Stimulated activated CD4-positive, alpha-beta T cell treated with anti-CD3 and anti-CD28 coated beads, TNF-alpha, amount 100 ng/mL, for 4 hours (primary cell): ENCODE measurements at places on chromosomes 5 and 9.

DNA sequence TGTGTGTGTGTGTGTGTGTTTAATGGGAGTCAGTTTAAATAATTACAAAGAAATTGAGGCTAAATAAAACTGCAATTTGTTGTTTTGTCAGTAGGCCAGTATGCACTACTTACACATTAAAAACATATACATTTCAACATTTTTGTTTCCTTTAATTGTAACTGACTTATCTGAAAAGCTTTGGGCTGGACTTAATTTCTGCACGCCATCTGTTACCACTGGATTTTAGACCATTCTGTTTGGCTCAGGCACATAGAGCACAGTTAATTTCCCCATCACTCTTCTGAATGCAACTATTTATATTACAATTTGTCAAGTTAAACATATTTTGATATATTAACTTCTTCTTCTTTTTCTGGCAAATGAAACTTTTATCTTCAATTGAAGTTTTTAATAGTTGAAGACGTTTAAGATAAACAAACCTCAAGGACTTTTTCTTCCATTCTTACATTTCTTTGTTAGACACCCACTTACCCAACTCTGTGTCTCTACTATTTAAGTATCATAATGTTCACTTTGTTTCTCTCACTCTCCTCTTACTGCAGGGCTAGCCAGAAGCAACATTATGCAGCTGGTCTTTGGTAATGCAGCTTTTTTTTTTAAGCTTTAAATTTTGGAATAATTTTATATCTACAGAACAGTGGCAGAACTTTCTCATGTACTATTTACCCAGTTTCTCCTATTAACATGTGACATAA lies 253.4 kb upstream of the ANKH start:
- DNase-seq = no peak

DNA sequence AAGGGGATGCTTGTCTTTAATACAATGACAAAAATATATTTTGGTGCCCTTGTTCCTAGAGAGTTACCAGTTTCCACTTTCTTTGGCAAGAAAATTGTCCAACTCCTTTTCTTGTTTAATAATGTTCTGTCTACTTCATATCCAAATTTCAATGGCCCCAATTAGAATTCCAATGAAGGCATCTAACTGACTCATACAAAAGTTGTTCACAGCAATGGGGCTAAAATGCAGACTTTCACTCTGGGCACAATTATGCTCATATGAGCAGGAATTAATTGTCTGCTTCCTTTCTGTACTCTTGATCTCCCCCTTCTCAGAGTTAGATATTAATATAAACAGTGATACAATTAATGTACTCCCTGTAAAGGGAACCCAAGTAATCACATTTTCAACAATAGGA lies 42.1 kb upstream of the ZNF622 start:
- DNase-seq = no peak

DNA sequence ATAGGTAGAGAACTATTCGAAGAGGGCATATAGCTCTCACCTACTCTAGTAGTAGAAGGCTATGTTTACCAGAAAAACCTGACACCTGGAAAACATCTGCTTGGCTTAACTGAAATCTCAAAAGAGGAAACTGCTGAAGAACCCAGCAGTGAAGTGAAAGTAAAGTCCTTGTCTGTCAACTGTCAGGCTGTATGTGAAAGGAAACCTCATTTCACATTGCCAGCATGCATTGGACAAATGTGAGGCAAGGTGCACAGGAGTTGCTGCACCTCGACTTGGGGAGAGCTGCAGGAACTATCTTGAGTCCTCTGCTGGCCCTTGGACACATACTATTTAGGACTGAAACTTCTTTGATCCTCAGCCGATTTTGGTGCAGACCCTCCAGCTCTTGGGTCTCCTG lies 53.3 kb downstream of the NREP start:
- no peak for DNase-seq

GRCh38 chr9:98328770-98329169 lies 73.3 kb upstream of the TBC1D2 start:
- no peak for DNase-seq

DNA sequence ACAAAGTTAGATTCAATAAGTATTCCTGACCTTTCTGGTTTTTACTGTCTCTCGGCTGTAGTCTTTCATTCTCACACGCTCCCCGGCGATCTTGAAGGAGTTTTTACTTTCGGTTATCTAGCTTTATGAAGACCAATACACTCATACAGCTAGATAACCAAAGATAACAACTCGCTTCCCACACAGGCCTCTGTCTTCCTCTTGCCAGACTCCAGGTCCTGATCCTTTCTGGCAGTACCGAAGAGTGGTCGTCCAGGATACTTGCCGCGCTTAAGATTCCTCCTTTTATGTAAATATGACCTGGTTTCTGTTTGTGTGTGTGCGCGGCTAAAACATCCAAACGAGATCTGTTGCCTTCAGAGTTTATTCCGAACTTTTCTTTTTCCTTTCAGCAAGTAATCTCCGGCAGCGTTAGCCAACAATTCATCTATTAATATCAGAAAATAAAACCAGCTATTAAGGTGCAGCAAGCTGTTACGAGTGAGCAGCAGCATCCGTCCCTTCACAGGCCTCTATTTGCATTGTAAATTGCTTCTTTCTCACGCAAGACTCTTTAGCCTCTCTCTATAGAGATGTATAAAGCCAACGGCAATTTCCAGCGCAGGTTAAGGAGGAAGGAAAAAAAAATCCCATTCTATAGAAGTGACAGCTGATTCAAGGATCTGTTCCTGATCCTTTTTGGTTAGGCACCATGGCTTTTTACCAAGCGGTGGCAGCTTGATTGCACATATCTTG lies 216.1 kb downstream of the MEF2C start:
- no peak for DNase-seq

DNA sequence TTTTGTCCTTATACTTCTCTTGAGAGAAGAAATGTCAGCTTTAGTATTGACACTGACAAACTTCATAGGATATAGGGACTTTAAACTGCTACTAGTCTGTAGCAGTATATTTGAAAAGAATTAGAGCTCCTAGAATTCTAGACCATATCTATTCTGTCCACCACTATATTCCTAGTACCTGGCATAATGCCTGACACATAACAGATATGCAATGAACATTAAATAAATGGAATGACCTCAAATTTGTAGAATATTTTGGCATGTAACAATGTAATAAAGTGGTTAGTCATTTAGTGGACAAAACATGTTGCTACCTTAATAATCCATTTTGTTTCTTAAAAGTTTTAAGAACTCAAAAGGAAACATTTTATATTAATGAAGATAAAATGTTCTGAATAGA lies 57.5 kb downstream of the HOMER1 start:
- DNase-seq = no peak

- DNase-seq = no peak
Observed at GRCh38 chr9:95167998-95168397, 149.5 kb downstream of the FANCC start.

GRCh38 chr5:124642151-124642550 lies 104.3 kb downstream of the ZNF608 start:
- no peak for DNase-seq

DNA sequence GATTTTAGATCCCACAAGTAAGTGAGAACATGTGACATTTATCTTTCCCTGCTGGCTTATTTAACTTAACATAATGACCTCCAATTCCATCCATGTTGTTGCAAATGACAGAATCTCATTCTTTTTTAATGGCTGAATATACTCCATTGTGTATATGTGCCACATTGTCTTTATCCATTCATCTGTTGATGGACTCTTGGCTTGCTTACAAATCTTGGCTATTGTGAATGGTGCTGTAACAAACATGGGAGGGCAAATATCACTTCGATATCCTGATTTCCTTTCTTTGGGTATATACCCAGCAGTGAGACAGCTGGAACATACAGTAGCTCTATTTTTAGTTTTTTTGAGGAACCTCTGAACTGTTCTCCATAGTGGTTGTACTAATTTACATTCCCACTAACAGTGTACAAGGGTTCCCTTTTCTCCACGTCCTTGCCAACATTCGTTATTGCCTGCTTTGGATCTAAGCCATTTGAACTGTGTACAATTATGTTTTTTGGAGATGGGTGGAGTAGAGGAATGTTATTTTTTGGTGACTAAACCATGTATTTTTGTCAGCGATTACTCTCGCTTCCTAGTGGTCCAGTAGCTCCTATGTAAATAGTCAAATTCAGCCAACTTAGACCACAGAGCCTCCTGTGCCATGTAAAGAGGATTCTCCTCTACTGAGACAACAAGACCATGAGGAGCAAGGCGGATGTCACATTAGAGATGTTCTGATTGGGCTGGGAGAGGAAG lies 60.6 kb downstream of the TNFSF15 start:
- DNase-seq = no peak

DNA sequence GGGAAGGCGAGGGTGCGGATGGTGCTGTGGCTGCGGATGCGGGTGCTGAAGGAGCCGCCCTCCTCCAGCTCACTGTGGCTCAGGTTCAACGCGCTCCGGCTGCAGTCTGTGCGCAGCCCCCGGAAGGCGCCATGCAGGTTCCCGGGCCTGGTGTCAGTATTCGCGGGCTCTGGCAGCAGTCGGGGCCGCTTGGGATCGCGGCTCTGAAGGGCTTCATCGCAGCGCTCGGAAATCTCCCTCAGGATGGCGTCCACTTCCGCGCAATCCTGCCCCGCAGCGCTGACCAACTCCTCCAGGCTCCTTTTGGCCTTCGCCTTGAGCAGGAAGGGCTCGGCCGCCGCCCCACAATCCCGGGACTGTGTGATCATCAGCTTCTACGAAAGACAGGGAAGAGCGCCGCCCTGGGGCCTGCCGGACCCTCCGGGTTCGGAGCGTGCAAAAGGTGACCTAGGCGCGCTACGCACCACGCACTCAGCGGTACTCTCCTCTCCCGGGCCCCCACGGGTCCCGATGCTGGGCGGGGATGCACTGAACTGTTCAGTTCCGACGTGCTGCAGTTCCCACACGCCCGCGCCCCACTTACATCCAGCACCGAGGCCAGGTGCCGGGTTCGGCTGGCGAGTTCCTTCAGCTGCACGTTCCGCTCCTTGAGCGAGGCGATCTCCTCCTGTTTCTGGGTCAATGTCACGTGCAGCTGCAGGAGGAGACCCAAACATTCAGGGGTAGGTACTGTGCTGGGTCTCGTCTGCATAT lies 6.5 kb downstream of the MCIDAS start:
- DNase-seq = no peak

GRCh38 chr9:70479880-70480291 lies 65.4 kb upstream of the KLF9 start:
- no peak for DNase-seq

- DNase-seq = no peak
Observed at GRCh38 chr5:133296624-133297023, 244.8 kb downstream of the HSPA4 start.

DNA sequence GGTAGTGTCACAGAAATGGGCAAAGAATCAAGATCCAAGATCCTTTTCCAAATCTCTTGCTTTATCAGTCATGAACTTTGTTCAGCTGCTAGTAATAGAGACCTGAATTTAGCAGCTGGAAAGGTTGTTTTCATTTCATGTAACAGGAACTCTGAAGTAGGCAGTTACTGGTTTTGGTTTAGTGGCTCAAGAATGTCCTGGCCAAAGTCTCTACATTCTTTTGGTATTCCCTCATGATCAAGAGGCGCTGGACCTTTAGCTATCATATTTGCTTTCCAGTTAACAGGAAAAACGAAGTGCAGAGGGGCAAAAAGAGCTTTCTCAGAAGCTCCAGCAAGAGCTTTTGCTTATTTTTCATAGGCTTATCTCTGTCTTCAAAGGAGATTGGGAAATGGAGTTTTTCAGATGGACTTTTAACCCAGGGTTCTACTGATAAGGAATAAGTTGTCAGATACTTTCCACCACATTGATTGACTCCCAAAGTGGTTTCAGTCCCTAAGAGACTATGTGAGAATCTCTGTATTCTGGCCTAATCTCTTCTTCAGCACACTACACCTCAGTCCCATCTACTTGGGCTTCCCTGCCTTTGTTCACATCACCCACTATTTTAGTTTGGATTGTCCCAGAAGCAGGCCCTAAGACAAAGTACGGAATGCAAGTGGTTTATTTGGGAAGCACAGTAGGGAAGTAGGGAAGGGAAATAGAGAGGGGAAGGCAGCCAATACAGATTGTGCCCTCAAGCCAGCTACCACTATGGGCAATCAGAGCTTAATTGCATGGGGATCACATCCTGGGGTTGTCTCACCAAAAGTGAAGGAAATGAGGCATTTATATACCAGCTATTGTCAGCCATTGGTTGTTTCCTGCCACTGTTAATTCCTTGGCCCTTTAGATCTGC lies 359.3 kb downstream of the LRRC70 start:
- no peak for DNase-seq

DNA sequence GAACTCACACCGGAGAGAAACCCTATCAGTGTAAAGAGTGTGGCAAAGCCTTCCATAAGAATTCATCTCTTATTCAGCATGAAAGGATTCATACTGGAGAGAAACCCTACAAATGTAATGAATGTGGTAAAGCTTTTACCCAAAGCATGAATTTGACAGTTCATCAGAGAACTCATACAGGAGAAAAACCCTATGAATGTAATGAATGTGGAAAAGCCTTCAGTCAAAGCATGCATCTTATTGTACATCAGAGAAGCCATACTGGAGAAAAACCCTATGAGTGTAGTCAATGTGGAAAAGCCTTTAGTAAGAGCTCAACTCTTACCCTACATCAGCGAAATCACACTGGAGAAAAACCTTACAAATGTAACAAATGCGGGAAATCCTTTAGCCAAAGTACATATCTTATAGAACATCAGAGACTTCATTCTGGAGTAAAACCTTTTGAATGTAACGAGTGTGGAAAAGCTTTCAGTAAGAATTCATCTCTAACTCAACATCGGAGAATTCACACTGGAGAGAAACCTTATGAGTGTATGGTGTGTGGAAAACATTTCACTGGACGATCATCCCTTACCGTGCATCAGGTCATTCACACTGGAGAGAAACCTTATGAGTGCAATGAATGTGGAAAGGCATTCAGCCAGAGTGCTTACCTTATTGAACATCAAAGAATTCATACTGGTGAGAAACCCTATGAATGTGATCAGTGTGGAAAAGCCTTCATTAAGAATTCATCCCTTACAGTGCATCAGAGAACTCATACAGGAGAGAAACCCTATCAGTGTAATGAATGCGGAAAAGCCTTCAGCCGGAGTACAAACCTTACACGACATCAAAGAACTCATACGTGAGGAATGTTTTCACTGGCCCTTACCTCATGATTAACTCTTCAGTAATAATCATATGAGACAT lies 8.9 kb upstream of the ZNF454 start:
- DNase-seq = no peak

GRCh38 chr5:151708126-151708525 lies 21.4 kb upstream of the SPARC start:
- no peak for DNase-seq

DNA sequence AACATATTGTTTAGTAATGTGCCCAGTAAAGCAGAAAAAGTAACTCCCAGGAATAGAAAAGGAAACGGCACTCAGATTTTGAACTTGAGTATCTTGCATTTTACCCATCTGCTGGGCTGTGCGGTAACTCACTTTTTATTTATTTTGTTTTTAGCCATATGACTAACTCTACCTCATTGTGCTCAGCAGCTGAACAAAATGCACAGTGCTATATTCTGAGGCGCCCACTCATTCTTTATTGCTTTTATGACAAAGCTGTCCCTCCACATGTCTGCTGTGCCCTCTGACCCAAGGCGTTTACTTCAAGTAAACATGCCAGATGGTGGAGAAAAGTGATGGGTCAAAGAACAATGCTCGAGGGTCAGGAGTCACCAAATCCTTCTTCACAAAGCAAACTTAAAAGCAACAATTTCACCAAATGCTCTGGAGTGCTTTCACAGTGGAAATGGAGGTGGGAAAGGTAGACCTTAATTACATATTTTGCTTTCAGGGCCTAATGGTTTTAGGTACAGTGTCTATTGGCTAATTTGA lies 215.2 kb upstream of the ELAVL2 start:
- DNase-seq = no peak
